Fibroblast of mammary gland (primary cell): ENCODE measurements at places on chromosomes 3 and 15.

- DNase-seq, result no peak
Observed at GRCh38 chr15:80944818-80945217, 44.8 kb downstream of the MESD start.

DNA sequence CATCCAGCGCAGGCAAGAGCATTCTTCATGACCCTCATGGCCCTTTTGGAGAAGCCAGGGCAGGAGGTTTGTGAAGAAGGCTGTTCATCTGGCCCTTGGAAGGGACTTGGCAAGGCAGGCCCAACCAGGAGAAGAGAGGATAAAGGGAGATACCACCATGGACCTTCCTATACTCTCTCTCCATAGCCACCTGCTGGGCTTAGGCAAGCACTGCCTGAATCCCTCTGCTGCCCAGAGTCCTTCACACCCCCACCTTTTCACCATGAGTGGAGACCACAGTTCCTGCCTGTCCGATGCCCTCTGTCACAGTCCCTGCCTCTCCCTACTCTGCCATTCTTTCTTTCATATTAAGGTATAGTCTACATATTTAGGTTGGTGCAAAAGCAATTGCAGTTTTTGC lies 10.6 kb upstream of the SFMBT1 start:
- DNase-seq, result no peak

- no peak for DNase-seq
Observed at GRCh38 chr15:101048176-101048575, 129.0 kb downstream of the LRRK1 start.

GRCh38 chr3:52679199-52679538 lies 6.5 kb downstream of the PBRM1 start:
- DNase-seq, result peak; percentile 33

DNA sequence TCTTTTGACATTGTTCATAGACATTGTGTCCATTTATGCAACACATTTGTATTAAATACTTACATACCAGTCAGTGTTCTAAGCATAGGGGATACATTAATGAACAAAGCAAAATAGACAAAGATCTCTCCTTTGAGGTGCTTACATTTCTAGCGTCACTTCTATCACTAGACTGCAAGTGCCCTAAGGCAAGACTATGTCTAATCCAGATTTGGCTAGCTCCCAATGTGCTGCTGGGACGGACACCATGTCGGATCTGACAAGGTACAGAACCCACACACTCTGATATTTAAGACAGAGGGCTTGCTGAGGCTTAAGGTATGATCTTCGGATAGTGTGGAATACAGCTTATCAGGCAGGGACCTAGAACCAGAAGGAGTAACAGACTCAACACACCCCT lies 41.4 kb downstream of the MYLK start:
- no peak for DNase-seq

DNA sequence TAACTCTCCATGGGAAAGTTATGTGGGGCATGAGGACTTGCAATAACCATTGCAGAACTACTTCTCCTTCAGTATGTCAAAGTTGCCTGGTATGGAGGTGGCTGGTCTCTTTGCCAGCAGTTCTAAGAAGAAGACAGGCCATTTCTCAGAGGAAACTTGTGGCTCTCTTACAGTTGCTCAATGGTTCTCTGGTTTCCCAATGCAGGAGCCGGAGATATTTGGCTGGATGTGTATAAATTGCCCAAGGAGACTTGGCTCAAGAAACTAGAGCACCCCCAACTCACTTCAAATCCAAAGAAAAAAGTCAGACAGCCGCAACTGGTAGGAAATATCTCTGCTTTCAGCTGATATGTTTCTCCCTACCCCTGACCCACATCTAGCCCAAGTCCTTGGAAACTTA lies 24.2 kb downstream of the WDR93 start:
- no peak for DNase-seq

- peak; percentile 73 for DNase-seq
Observed at GRCh38 chr15:96326328-96327154, 4.0 kb upstream of the NR2F2 start.

DNA sequence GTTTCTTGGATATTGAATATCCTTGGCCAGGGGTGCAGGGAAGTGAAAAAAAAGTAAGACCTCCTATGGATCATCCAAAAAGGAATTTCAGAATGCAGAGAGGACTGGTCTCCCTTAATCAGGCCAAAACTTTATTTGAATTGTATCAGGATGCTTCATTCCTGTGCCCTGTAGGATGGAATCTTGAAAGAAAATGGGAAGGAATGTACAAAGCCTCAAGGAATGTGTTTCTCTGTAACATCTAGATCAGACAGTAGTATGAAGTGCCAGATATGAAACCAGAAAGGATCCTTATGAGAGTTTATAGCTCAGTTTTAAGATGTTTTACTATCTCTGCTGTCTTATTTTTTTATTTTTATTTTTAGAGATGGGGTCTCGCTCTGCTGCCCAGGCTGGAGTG lies 6.5 kb upstream of the GSK3B start:
- DNase-seq, result no peak

DNA sequence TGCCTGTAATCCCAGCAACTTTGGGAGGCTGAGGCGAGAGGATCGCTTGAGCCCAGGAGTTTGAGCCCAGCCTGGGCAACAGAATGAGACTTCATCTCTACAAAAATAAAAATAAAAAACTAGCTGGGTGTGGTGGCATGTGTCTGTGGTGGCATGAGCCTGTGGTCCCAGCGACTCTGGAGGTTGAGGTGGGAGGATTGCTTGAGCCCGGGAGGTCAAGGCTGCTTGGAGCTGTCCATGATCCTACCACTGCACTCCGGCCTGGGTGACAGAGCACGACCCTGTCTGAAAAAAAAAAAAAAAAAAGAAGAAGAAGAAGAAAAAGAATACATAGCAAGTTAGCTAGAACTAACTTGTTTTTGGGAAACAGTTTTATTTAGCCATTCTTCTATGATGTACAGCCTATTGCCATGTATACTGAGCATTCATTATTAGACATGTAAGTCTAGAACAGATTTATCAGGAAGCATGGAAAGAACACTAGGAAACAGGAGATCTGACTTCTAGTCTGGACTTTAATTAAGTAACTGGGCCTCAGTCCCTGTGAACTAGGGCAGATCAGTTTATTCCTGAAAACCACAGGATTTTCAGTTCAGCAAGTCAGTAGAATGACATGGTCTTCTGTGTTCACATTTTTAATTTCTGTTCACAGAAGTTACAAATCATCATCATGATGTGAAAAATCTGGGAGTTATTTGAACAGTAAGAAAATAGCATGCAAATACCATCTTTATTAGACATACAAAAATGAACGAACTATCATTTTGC lies 65.5 kb downstream of the KAT2B start:
- no peak for DNase-seq

DNA sequence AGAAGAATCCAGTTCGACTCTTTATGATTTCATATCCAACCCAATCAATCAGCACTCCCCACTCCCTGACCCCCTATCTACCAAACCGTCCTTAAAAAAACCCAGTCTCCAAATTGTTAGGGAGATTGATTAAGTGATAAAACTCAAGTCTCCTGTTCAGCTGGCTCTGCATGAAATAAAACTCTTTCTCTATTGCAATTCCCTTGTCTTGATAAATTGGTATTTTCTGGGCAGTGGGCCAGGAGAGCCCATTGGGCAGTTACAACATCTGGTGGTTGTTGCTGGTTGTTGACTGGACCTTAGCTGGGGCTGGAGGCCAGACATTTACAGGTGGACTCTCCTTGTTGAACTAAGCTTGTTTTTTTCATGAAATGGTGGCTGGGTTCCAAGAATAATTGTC lies 642.3 kb downstream of the ROBO2 start:
- DNase-seq, result no peak

DNA sequence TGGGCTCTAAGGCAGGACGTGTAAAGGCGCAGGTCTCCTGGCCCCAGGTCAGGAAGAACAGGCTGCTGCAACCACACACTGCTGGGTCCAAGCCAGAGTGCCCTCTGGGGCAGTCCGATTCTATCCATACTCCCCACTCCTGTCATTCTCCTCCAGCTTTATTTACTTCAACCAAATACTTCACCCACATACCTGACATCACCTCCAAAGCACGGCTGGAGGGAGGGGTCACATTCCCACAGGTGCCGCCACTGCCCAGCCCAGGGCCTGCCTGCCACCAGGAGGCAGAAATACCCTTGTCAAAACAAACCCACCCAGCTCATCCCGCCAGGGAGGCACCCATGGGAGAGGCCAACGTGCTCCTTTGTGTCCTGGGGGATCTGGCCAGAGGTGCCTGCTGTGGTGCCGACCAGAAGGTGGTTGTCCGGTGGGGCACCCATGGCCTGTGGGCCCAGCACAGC lies 100.4 kb downstream of the DAPK2 start:
- DNase-seq, result no peak

DNA sequence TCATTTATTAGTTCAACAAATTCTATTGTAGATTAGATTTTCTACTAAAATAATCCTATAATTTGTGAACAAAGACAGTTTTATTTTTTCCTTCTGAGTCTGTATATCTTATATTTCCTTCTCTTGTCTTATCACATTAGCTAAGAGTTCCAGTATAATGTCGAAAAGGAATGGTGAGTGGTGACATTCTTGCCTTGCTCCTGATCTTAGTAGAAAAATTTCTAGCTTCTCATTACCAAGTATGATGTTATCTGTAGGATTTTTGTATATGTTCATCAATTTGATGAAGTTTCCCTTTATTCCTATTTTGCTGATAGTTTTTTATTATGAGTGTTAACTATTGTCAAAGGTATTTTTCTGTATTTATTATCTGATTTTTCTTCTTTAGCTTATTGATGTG lies 756.6 kb upstream of the BCHE start:
- no peak for DNase-seq

DNA sequence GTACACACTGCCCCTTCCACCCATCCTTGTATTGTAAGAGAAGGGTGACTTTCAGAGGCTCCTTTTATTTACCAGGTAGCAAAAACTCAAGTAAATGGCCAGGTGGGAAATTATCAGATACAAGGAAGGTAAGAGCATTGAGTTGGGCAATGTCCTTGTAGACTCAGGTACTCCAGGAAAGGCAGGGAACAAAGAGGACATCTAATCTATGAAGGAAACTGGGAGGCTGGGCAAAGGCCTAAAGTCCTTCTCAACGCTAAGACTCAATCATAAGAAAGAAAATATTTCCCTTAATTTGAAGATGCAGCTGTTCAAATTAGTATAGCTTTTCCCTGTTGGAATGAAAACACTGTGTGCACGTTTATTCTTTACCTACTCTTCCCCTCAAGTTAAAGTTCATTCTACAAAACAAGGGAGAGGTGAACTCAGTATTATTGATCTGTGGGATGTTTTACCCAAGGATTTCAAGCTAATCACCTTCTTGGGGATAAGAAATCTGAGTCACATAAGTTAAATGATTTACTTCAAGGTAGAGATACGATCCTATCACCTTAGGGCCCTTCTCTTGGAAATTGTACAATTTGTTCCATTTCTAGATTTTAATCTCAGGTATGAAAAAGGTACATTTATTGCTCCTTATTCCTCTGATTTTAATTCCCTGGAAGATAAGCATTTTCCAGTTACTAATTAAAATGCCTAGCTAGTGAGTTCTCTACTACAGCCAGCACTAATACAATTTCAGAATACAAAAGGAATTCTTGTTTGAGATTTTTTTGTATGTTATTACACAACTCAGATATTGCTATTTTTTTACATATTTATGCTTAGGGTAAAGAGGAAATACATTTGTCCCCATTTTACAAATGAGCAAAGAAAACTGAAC lies 80.6 kb downstream of the PLD1 start:
- no peak for DNase-seq

DNA sequence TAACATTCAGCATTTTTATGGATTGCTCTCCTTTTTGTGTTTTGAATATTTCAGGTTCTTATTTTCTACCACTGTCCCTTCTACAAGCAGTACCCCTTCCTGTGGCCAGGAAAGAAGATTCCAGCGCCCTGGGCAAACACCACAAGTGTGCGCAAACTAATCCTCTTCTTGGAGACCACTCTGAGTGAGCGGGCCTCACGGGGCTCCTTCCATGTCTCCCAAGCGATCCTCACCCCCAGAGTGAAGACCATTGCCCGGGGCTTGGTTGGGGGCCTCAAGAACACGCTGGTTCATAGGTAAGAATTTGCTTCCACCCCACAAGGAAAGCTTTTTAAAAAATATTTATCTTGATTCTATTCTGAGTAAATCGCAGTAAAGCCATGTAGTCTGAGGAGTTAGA lies 118.7 kb upstream of the ZBED2 start:
- no peak for DNase-seq

DNA sequence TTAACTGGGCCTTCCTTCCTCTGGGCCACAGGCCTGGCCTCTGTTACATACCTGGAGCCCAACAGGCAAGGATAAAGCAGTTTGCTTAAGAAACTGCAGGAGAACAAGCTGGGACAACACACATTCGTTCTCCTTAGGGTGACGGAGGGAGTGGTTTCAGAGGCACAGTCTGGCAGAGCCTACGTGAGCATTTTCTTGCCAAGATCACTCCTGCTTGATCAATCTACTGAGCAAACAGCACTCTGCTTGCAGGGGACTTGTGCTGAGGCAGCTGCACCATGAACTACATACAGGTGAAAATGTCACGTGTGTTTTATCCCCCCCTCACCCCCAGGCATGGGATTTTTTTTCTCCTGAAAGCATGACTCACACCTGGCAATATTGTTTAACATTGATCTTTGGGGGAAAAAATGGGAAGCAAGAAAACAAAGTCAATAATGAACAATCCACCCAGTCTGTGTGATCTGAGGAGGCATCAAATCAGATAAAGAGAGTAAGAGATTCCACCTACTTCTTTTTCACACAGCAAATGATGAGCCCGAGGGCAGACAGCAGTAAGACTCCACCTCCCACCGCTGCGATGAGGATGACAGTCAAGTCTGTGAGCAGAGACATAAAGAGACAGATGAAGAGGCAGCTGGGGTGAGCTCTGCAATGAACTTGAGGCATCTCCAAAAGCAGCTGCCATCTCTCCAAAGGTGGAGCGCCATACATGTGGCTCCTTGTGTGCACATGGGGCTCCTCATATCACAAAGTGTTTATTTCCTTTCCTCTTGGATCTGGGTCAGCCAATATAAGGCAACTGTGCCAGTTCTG lies 57.4 kb downstream of the CDCP1 start:
- no peak for DNase-seq

DNA sequence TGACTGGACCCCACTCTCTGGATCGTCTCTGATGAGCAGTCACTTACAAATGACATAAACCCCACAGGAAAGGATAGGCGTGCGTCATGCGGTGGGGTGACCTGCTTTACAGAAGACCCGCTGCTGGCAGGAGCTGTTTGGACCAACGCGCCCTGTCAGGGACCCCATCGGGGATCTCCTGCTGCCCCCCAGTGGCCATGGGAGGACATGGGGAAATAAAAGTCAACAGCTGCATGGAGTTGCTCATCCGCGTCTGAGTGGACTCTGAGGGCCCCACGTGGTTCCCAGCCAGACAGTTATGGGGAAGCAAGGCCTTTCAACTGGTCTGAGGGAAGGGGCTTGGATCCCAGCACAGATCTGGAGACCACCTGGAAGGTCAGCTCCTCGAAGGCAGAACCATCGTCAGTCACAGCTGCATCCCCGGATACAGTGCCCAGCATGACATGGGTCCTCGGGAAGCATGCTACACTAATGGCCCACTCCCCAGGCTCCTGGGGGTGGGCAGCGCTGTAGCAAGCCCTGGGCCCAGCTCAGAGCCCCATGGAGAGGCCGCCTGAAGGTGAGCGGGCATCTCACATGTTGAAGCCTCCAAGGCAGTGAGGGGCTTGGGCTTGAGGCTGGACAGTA lies 32.1 kb downstream of the PTH1R start:
- peak; percentile 88 for DNase-seq

GRCh38 chr3:144114767-144115166 lies 143.1 kb downstream of the DIPK2A start:
- DNase-seq, result peak; percentile 4
